ENCODE measurements at places on chromosomes 3 and 15.

DNA sequence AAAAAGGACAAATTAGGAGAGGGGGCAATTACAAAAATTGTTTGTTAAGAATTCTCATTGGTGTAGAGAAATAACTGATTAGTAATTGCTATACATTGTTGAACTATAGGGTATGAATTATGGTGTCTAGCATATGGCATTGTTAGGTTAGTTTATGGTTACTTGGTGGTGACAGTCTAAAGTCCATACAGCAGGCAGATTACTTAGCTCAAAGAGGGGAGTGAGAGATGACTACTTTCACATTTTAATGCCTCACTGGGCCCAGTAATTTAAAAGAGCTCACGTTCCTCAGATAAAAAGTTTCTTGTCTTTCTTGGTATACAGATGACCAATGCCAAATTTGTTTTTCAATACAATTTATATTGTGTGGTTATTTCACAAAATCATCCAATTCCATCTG is 112.4 kb upstream of the NEDD4 start:
- DNase-seq: no peak

GRCh38 chr15:51735228-51736010 is 2.0 kb downstream of the LYSMD2 start:
- peak; percentile 41 for DNase-seq

DNA sequence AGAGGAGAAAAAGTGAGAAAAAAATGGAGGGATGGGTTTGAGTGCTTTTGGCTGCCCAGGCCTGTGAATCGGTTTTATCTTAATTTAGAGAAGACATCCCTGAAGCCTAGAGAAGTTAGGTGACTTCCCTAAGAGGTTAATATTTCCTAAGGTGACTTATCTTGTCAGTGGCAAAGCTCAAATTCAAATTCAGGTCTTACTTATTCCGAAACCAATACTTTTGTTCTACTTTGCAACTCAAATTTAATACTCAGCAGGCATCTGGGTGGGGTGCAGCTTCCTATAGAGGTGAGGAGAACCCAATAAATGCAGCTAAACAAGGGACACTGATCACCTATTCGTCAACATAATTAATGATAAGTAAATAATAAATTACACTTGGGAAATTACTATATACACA is 54.9 kb upstream of the MYRIP start:
- no peak for DNase-seq

DNA sequence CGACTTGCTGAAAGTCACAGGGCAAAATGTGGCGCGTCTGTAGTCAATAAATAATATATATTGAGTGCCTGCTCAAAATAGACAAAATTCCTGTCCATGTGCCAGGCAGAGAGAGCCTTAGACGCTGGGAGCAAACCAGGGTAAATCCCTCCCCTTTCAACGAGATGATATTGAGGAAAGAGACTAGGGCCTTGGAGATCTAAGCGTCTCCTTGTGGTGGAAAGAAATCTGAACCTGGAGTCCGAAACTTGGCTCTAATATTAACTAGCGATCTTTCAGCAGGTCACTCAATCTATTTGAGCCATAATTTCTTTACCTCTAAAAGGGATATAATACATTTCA is 348 bp upstream of the DPP8 start:
- no peak for DNase-seq

- no peak for DNase-seq
Measured at GRCh38 chr15:85684174-85684710, 110.5 kb downstream of the KLHL25 start.

- peak; percentile 94 for DNase-seq
Measured at GRCh38 chr15:39153716-39154115, 427.2 kb upstream of the THBS1 start.
